ENCODE measurements at places on chromosomes 3 and 15. TPM values are rescaled to one million over a fixed set of nuclear protein-coding genes. Genes with fewer than 3 reads are reported as not detected.

Gene LSMEM2
- total RNA-seq, result not detected

Gene P2RY1
- 0.35 TPM for total RNA-seq

Gene PPP2R3A
- total RNA-seq, result 7.0 TPM

Gene MEF2A
- 15.3 TPM for total RNA-seq

Gene RSL24D1
- total RNA-seq, result 83.9 TPM

Gene BCHE
- total RNA-seq, result 0.08 TPM

Gene WDR93
- not detected for total RNA-seq

Gene LMAN1L
- not detected for total RNA-seq

Gene ALPK3
- total RNA-seq, result 0.12 TPM

Gene RLBP1
- not detected for total RNA-seq

Gene APOD
- 0.08 TPM for total RNA-seq

Gene SQOR
- total RNA-seq, result 249 TPM

Gene KLHL40
- total RNA-seq, result not detected

All from smooth muscle cell of the coronary artery (primary cell).